ENCODE measurements at places on chromosomes 5 and 9.

GRCh38 chr9:108913391-108913790 lies 20.5 kb downstream of the ELP1 start:
- no peak for DNase-seq

- no peak for DNase-seq
These were observed 43.8 kb downstream of the SPINK5 start for GRCh38 chr5:148107608-148108007.

- no peak for DNase-seq
These were observed 100.4 kb downstream of the RGS3 start for GRCh38 chr9:113563826-113564497.

DNA sequence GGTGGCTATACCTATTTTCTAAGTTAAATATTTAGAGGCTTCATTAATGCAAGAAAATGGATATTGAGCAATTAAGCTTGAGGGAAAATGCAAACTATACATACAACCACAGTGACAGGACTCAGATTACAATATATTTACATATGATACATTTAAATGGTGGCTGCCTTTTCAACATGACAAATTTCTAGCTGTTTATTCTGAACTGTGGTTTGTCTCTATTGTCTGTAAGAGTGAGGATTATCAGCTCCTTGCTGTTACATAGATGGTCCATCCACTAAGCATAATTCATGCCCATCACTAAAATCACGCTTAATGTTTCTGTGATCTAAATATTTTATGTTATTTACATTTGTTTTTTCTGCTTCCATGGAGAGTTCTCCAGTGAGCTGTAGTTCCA lies 81.1 kb upstream of the SGCD start:
- no peak for DNase-seq

DNA sequence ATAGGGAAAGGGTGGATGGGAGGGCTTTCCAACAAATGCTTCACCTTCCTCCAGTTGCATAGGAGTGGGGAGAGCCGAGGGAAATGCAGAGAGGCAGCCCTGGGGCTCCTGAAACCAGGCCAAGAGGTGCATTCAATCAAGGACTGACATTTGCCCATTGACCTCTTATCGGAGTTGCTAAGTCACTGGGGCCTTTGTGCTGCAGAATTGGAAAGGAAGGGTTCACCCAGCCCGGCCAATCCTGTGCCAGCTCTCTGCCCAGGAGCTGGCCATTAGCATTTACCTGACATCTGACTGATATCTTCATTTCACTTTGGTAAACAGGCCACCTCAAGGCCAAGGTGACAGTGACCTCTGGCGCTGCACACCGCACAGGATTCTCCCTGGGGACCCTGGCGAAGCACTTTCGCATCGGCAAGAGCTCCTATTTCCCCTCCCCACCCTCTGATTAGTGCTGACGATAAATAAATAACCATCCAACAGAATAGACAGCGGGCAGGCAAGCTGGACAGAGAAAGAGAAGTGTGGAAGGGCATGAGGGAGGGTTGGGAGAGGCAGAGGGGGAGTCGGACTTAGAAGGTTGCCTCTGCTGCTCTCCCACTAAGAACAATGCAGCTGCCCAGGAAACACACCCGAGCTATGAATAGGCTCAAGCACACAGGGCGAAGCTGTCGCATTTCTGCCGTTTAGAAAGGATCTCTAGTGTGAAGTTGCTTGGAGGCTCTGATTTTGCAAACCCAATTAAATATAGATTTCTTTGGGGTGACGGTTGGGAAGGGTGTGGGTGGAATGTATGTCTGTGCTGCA lies 57.0 kb upstream of the BOD1 start:
- DNase-seq, result no peak

- DNase-seq, result no peak
These were observed 5.9 kb upstream of the CSF1R start for GRCh38 chr5:150092159-150092787.

GRCh38 chr5:160660132-160660531 lies 191.9 kb downstream of the ATP10B start:
- DNase-seq, result no peak

DNA sequence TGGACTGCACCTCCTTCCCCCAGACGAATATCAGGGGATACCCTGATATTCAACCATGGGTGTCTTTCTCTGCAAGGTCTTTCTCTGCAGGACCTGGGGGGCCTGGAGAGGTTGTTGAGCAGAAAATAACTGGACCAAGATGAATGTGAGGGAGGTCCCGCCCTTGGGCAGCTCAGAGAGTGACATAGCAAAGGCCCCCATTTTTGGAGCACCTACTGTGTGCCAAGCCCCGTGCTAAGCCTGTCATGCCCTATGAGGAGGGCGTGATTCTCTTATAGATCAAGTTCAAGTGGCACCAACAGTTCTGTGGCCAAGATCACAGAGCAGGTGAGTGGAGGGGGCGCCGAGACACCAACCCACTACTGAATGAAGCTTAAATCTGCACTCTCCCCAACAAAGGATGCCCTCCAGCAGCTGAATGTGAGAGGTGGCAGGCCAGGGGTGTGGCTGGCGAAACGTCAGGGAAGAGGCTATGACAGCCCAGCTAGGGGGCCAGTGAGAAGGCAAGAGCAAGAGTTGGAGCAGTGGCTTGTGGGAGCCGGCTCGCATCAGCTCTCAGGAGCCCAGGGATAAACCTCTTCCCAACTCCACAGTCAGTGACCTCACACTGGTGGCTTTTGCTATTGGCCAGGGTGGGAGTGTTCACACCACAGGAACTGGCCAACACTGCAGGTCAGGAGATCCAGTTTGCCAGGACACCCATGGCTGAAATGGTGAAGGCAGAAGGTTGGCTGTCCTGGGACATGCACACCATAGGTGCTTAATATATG lies 5.3 kb downstream of the SARDH start:
- no peak for DNase-seq

GRCh38 chr5:170861917-170862766 lies at the start of gene RANBP17:
Gene RANBP17, plus strand, starts transcription at chr5:170862018.
- DNase-seq, result peak; percentile 77

GRCh38 chr9:133673258-133673655 lies 37.1 kb downstream of the DBH start:
- no peak for DNase-seq

GRCh38 chr5:10453545-10453944 lies 11.9 kb downstream of the ROPN1L start:
- DNase-seq, result peak; percentile 45

DNA sequence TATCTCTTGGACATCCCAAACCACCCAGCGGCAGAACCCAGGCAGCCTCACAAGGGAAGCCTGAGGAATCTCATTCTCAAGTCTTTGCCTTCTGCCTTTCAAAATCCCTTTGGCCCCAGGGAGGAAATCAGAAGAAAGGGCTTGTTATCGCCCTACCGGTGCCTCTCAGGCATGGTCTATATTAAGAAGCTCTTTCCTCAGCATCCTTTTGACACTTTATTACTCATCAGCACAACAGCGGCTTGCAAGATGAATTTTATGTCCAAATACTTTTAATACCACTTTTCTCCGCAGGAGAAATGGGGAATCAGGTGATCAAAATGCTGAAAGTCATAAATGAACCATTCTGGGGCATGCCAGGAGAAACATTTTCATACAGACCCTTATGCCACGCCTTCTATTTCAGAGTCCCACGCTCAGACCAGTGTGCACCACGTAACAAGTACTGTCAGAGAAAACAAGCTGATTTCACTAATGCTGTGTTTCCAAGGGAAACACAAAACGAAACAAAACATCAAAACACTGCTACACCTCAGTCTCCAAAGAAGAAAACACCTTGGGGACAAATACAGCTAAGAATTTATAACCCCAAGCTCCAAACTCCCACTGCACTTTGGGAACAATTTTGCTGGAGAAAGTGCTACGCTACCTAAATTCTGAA lies 30.0 kb downstream of the RAPGEF1 start:
- DNase-seq, result peak; percentile 51

- DNase-seq, result peak; percentile 49
These were observed 57.8 kb downstream of the ZNF462 start for GRCh38 chr9:106920701-106921283.

- DNase-seq, result no peak
These were observed 337.5 kb upstream of the PCSK5 start for GRCh38 chr9:75552941-75553340.

- no peak for DNase-seq
These were observed 48.6 kb downstream of the FOXI1 start for GRCh38 chr5:170154297-170154696.

DNA sequence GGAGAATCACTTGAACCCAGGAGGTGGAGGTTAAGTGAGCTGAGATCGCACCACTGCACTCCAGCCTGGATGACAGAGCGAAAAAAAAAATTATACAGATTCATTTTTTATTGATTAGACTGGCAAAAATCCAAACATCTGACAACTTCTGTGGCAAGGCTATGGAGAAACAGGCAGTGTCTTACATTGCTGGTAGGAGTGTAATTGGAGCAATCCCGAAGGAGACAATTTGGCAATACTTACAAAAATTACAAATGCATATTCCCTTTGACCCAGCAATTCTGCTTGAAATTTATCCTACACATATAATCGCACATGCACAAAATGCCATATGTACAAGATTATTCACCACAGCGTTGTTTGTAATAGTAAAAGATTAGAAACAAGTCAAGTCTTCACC lies 86.8 kb downstream of the MAPKAP1 start:
- no peak for DNase-seq

DNA sequence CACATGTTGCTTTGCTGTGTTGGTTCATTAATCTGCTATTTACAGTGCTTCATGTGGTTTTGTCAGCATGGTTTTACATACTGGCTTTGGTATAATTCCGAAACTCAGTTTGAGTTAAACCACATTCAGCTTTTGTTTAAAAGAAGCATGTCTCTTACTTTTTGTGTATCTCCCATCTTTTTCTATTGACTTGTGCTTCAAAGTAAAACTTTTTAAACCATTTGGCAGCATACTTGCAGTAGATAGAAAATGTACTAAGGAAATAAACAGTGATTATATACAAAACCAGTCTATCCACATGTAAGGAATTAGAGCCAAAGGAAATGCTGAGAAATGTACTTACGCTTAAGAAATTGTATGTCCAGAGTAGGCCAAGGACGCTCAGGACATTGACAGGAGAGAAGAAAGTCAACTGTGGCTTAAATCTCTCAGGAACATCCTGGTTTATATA lies 286.9 kb downstream of the ARHGEF28 start:
- no peak for DNase-seq

DNA sequence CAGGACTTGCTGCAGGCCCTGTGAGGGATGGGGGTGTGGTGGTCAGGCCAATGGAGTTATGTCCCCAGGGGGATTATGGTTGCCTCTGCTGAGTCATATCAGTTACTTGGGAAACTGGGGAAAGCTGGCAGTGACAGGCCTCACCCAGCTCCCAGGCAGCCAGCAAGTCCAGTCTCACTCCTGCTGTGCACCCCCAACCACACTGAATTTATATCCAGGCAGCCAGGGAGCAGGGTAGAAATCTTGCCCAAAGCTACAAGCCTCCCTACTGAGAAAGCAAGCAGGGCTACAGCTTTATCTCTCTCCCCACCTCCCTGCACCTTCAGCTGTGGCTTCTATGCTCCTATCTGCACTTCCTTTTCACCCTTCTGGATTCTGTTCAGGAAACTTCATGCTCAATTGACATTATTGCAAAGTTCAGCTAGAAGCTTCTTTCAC lies 2076.0 kb upstream of the CDH9 start:
- DNase-seq, result no peak

GRCh38 chr5:131747180-131748105 lies 49.4 kb downstream of the FNIP1 start:
- DNase-seq, result peak; percentile 27

DNA sequence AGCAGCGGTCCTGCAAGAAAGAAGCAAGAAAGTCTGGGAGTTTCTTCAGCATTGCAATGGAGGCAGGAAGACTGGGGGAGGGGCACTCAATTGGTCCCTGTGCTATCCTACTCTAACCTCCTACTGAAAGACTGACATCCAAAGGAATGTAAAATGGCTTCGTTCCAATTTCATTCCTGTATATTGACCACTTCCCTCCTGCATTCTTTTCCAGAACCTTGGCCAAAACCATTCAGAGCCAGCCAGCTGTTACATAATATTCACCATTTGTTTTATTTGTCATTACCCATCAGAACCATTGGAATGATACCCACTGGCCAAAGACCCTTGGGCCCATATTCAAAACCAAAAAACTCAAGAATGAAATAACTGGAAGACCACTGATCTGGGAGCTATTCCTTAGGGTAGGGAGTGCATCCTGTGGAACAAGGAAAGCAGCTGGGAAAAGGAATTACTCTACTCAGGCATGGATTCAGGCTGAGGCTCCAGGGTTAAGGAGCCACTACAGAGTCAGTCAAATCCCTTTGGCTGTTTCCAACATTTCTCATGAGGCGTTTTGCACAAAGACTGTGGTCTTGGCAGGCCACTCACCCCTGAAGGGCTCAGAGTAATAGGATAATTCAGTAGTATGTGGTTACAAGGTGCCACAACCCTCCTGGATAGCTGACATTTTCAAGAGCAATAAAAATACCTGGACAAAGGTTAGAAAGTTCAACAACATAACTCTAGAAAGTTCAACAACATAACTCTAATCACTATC lies 148.7 kb upstream of the SLC1A3 start:
- DNase-seq, result peak; percentile 75

DNA sequence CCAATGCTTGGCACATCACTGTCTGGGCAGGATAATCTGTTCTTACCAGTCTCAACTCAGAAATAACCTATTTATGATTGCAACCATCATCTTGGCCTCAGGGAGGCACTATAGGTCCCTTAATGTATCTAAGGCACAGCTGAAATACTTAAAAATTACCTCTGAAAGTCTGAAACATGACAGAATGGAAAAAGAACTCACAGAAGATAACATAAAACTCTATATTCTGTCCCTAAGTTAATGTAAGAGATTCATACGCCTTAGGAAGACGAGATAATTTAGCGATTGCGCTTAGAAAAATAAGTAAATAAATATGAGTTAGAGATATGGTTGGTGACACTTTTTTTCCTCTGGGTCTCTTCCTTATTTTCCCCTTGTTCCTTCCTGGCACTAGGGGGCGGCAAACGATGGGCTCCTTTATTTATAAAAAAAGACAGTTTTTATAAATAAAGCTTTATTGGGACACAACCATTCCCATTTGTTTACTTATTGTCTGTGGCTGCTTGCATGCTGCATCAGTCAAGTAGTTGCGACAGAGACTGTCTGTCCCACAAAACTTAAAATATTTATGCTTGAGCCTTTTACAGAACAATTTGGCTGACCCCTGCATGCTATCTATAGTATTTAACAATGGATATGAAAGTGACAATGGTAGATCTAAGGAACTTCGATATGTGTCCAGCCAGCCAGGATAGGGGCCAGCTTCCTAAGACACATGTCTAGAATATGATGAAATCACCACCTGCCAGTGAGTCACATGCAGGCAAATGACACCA lies 79.6 kb downstream of the PDE4D start:
- DNase-seq, result peak; percentile 84
